ENCODE measurements at places on chromosomes 3 and 15.

GRCh38 chr3:10565814-10566213, 60.4 kb upstream of the ATP2B2 start:
- no peak for DNase-seq

- DNase-seq: no peak
These were observed 463.8 kb downstream of the EDEM1 start for GRCh38 chr3:5651351-5651750.

DNA sequence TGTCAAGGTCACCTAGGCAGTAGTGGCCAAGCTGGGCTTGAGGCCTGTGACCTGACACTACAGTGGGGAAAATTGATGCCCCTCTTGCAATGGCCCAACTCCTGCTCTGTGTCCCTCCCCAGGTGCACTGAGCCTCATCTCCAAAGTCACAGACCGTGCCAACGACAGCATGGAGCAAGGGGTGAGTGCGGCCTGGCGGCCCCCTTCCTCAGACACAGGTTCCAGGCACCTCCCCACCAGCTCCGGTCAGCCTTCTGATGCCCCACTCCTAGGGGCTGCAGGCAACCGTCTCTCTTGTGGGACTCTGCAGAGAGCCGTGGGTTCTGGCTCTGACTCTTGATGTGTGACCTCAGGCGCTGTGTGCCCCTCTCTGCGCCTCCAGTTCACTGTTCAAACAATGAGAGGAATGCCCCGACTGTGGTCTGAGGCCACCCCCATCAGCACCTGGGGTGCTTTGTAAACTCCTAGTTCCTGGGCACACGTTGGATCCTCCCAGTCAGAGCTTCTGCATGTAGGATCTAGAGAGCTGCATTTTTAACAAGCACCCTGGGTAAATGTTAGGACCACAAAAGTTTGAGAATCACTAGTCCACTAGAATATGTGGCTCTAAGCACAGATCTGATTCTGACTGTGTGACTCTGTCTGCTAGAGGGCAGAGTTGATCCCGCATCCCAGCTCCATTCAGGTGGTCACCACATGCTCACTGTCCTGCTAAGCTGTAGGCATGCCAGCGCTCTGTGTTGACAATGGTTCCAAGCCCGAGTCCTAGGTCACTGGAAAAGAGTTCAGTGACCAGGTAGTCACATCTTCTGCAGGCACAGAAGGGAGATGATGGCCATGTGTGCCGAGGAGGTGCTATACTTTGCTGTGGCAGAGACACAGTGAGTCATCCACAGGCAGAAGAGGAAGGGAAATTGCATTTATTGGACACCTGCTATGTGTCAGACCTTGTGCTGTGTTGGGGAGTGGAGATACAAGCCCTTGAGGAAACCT, 46.2 kb upstream of the NR2C2 start:
- DNase-seq: no peak

DNA sequence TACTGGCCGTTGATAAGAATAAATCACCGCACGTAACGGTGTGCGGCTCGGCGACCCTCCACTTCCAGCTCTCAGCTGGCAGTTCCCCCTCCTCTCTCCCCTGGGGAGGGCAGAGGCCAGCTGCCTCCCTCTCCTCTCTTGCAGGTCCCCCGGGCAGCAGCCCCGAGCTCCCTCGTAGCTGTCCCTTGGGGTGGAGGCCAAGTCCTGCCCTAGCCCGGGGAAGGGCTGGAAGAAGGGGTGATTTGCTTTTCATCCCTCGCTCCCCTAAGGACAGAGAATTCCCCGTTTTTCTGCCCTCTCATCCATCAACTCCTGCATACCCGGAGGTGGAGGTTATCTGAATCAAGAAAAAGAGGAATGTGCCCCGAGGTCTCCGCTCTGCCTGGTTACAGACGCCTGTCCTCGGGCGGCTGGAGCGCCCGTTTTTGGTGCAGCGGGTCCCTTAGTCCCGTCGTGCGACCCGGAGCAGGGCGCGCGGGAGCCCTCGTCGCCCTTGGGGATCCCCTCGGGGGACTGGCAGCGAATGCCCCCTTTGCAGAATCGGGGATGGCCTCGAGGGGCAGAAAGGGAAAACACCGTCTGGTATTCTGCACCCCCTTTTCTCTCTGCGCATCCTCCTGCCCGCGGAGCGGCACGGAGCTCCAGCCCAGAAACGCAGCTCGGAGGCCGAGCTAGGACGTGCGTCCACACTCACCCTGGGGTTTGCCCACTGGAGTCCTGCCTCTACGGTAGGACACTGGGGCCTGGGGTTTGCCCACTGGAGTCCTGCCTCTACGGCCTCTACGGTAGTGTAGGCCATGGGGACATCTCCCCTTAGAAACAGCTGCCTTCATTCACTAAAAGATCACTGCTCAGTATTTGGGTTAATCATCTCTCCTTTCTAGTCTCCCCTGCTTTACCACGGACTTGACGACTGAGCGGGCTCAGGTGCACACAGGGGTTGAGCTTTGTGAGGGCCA, 2.2 kb downstream of the PTPRG start:
- DNase-seq: peak; percentile 71

All from endodermal cell (in vitro differentiated cells).